Stimulated activated CD4-positive, alpha-beta T cell treated with anti-CD3 and anti-CD28 coated beads, Interleukin-1b, Interleukin-23, amount 100 ng/mL, for 1 hour (primary cell): ENCODE measurements at places on chromosomes 4 and X.

GRCh38 chr4:7155590-7156071 is 36.7 kb upstream of the SORCS2 start:
- no peak for DNase-seq

GRCh38 chr4:184727430-184727829 is 6.5 kb downstream of the CENPU start:
- DNase-seq = no peak

DNA sequence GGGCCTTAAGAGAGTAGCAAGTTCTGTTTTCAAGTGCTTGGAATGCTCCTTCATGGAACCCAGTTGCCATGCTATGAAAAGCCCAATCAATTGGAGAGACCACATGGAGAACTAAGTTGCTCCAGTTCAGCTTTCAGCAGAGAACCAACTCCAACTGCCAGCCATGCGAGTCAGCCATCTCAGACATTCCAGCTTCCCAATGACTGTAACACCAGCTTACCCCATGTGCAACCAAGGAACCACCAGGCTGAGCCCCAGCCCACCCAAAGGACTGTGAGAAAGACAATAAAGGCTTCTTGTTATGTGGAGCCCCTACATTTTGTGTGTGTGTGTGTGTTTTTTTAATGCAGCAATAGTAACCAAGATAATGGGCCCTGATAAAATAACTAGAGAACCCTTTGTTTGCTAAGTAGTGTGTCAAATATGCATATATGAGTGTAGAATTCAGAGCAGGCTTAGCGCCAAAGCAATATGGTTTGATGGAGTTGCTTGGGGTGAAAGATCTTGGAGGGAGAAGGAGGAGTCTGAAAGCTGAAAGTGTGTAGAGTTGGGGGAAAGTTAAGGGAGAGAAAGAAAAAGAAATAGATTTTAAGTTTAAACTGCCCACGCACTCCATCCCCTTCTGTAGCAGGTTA is 35.0 kb upstream of the CCKAR start:
- DNase-seq = no peak

- DNase-seq = no peak
Observed at GRCh38 chr4:1868293-1868692, 2.9 kb upstream of the NSD2 start.

DNA sequence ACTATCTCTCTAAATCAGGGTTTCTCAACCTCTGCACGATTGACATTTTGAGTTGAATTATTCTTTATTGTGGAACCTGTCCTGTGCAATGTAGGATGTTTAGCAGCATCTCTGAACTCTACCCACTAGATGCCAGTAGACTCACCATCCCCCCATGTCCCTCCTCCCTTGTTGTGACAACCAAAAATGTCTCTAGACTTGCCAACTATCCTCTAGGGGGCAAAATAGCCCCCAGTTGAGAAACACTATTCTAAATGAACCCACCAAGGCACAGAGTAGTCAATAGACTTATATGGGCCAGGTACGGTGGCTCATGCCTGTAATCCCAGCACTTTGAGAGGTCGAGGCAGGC is 49.1 kb upstream of the GAB1 start:
- no peak for DNase-seq
